Glutamatergic neuron (in vitro differentiated cells): ENCODE measurements at places on chromosomes 1 and 21. TPM values are rescaled to one million over a fixed set of nuclear protein-coding genes. Genes with fewer than 3 reads are reported as not detected.
A peak's percentile ranks its signal among the peaks of the same experiment; 100 is the strongest.

Gene EXTL1
- total RNA-seq, result 2.6 TPM

Gene IL22RA1
- not detected for total RNA-seq

Gene TMIGD3
- not detected for total RNA-seq

DNA sequence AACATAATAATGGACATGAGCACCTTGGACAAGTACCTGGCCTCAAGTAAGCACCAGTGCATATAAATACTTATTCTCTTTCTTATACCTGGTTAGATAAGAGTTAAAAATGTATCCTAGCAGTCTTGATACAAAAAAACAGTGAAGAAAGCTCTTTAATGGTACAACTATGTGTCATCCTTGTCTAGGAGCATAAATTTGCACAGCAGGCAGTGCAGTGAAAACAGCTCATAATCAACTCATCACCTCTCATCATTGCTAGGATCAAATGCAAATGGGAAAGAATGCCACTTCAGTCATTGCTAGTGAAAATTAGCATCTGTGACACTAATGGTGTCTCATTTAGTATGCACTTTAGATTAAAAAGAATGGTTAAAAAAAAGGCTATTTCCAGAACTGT lies 7.6 kb downstream of the SAMSN1 start:
- no peak for DNase-seq

GRCh38 chr1:71043065-71043464 lies 4.6 kb downstream of the PTGER3 start:
- no peak for DNase-seq

- no peak for DNase-seq
Observed at GRCh38 chr1:237261198-237261597, 219.2 kb downstream of the RYR2 start.

GRCh38 chr1:214259353-214259977 lies 21.5 kb upstream of the SMYD2 start:
- DNase-seq, result no peak

- DNase-seq, result no peak
Observed at GRCh38 chr1:29695803-29696202, 459.5 kb downstream of the PTPRU start.

DNA sequence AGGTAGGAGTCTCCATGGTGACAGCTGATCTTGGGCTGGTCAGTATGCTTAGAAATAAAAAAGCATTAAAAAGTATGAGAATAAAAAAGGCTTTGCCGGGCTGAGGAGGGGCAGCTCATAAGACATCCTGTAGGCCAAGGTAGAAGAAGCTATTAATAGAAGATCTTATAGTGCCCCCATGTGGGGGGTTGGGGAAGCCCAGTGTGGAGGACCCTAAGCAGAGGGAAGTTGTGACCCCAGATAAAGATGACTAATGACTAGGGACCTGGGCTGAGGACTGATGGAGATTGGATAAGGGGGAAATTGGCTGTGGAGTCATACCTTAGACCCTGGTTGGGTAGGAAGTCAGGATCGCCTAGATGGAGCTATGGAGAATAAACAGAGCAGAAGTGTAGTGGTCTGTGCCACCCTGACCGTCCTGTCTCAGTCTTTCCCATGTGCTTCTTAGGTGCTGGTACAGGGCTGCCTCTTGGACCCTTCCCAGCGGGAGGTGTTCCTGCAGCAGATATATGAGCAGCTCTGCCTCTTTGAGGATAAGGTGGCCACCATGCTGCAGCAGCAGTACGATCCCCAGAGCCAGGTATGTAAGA lies 25.0 kb downstream of the SZT2 start:
- DNase-seq, result peak; percentile 75

GRCh38 chr1:220124542-220124941 lies 30.6 kb downstream of the IARS2 start:
- no peak for DNase-seq

- no peak for DNase-seq
Observed at GRCh38 chr1:5746611-5747425, 245.4 kb downstream of the NPHP4 start.

DNA sequence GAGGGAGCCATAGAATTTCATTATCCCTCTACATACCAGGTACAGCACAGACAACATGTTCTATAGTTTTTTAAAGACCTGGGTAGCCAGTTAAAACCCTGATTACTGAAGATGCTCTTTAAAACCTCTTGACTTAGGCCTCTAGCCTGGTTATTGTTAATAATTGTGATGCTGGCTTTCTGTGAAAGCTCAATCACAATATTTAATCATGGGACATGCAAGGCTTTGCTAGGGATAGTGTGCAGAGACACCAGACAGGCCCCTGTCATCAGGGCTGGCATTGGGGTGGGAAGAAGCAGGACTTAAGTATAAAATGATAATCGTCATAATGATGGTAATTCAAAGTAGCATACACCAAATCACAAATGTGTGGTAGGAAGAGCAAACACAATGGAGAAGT lies 274.4 kb downstream of the PTBP2 start:
- no peak for DNase-seq

DNA sequence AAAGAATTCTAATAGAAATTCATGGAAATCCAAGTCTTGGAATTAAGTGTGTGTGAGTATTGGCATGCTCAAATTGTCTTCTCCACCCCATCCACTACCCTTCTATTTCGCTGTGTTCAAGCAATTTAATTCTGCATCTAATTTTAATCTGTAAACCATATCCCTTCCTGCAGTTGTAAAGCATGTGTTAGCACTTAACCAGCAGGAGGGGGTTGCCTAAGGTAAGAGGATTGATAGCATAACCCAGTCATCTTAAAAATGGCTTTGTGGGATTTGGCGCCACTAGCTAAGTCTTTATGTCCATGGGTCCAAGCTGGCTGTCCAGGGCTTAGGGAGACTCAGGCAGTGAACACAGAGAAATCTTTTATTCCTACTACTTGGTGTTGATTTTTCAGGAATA lies 210.3 kb downstream of the PTPRC start:
- DNase-seq, result no peak

DNA sequence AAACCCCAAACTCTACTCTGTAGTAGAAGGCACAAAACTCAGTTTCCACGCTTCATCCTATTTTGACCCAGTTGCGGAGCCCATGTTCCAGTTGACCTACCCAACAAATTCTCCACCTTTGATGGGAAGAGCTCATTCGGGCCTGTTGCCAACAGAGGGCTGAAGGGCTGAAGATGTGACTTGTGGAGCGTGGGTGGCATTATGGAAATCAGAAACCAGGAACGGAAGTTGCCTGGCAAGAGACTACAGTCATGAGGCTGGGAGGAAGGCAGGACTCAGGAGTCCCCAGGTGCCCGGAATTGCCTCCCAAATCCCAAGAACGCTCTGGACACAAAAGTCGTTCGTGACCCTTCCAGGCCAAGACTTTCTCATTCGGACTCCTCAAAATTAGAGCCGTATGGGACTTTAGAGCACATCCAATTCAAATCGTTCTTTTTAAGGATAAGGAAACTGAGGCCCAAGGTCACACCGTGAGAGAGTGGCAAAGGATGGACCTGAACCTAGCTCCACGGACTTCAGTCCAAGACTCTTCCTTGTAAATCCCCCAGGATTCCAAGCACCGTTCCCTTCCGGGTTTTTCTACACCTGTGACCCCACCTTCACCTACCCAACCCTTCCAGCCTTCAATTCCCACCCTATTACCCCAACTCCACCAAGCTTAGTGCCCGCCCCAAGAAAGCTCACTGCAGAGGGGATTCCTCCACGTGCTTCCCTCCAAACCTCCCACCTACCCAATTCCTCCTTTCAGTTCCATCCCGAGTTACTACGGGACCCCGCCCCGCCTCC lies 739 bp downstream of the SMG5 start:
- DNase-seq, result no peak
